Activated naive CD4-positive, alpha-beta T cell treated with Interleukin-2 at 50 U/mL for 16 hours (primary cell): ENCODE measurements at places on chromosomes 2 and 18.

DNA sequence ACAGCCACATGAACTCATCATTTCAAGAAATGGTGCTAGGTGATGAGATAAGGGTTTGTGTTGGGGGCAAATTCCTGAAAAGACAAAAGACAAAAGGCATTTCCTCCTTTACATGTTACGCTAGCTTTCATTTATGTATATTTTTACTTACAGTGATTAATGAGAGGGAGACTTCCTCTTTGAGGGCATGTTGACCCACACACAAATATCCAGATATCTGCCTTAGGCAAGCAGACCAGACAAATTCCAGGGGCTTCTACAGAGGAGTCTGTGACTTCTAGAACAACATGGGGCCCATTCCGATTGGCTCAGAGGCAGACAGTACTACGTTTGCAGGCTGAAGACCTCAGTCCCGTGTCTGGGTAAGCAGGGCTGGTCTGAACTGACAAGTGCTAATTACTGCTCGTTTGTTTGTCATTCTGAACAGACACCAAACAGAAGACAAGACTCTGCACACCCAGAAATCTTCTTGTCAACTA is 74.8 kb upstream of the ST6GAL2 start:
- no peak for DNase-seq

DNA sequence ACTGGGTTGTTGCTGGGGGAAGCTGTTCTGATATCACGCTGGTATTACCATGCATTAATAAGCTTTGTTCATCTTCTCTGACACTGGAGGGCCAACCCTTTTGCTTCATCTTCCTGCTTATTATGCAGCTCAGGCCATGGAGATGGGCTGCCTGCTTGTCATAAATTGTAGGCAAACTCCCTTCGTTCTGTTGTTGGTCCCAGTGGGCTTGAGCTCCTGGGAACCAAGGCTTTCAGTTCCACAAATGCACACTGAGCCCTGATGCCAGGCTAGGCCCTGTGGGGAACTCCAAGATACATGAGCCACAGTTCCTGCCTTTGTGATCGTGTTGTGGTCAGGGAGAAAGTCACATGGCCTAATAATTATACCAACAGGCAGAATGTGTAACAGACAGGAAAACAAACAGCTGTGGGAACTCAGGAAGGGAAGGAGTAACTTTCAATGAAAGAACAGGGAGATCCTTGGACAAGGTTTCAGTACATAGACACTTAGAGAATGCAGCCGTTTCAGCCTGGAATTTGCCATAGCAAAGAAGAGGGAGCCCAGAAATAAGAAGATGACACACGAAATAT is 49.0 kb upstream of the BCL2L11 start:
- no peak for DNase-seq

DNA sequence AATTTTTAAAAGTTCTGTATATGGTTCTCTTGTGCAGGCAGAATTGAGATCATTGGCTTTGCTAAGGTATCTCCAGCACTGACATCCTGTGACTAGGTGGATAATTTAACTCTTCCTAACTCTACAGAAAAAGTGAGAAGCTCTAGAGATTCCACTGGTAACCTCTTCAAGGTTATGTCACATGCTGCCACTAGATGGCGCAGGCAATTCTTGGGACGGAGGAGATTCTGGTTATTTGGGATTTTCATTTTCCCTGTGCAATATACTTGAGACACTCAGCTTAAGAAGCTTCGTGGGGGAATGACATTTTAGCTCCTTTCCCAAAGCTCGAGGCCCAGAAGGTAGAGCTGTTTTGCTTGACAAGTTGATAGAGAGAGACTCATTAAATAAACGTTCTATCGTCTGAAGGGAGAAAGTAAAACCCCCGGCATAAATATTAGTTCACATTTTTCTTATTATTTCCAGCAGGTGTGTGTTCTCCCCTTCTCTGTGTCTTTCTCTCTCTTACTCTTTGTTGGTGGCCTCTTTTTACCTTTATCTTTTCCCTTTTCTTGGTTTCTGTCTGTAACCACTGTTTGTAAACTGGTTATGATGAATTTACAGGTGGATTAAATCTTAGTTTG is 26.6 kb upstream of the LANCL1 start:
- DNase-seq: peak; percentile 10

DNA sequence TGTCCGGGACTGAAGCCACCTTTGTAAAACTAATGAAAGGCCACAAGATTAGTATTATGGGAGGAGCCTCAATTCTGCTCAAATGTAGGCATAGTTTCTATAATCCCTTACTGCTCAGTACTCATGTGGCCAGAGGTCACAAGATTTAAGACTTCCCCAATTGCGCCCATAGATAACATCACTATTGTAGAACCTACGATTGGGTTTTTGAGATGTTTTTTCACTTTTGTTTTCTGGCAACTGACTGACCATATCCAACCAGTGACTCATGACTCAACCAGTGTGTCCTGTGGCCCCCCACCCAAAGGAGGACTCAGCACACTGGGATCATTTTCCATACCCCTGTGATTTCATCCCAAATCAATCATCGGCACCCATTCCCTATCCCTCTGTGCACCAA is 15.2 kb upstream of the TSPYL6 start:
- DNase-seq: no peak

DNA sequence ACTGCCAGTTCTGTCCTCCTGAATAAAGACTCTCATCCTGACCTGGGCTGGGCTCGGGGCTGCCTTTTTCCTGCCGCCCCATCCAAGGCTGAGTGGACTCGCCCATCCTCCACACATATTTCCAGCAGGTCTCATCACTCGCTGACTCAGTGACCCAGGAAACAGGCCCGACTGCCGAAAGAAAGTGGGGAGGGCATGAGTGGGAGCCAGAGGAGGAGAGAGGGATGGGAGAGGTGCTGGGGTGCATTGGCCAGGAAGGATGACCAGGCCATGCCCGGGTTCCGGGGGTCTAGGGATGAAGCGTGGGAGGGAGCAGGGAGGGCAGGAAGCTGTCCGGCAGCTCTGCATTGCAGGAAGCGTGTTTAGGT is 66.7 kb downstream of the TWIST2 start:
- no peak for DNase-seq

- no peak for DNase-seq
These were observed 7.8 kb downstream of the EHD3 start for GRCh38 chr2:31241625-31242270.

DNA sequence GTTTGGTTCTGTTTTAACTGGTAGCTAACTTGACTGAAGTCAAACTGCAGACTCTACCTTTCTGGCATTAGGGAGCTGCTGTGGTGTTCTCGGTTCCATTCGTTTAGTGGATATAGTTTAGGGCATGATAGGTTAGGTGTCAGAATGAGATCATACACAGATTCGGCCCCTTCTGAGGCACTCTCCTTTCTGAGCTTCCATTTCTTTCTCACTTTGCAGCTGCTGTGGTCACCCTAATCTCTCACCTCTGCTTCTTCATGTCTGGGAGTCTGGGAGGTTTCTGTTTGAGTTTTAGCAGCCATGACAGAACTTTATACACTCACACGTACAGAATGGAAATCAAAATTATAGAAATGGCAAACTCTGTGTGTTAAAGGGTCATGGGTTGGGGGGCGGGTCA is 122.8 kb downstream of the ATP9B start:
- DNase-seq: no peak

DNA sequence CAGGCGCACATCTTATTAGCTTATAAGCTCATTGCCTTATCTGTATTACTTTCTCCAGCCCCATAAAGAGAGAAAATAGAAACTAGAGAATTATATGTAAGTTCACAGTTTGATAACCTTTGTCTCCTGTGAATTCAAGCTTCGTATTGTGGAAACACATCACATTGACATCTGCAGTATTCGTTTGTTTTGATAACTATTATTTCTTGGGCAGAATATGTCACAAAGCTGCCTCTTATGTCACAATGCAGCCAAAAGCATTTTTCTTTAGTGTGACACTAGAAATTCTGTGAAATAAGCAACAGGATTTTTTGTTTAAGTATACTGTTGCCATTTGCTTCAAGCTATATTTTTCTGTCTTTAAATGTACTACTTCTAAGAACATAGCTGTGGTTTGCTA is 221.5 kb downstream of the DOK6 start:
- no peak for DNase-seq

GRCh38 chr2:199602271-199602895 is 144.6 kb upstream of the SATB2 start:
- DNase-seq: no peak

DNA sequence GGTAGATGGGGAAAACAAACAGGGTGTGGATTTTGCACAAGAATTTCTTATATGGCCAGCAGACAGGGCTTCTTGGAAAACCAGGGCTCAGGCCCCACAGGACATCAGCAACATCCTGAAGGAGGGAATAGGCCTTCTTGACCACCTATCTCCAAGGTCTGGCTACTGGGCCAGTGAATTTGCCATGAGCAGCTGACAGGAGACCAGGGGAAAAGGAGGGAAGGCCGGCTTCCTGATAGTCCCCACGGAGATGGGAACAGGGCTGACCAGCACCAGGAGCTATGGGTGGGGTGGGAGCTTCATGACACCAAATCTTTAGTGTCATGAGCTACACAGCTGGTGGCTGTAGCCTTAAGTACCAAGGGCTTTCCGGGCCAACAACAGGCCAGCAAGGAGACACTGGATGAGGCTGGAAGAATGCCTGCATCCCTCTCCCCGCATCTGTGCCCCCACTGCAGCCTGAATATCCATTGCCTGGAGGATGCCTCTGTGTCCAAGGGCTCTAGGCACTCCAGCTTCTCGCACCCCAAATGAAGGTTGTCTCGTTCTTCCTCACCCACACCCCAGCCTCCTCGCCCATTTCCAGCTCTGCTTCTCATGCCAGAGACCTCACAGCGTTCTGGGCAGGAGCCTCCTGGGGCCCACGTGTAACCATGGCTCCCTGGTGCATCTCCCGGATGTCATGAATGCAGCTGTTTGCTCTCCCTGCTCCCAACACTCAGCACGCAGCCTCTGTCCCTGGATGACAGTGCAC is 74.8 kb downstream of the EMX1 start:
- no peak for DNase-seq

- DNase-seq: no peak
These were observed 91.5 kb downstream of the CCBE1 start for GRCh38 chr18:59605633-59606192.
